ENCODE measurements at places on chromosomes 16 and 17. TPM values are rescaled to one million over a fixed set of nuclear protein-coding genes. Genes with fewer than 3 reads are reported as not detected.

MPO gene
- total RNA-seq, result not detected

GRCh38 chr16:23724096-23724784, 11.2 kb upstream of the ERN2 start:
- DNase-seq, result no peak

DNA sequence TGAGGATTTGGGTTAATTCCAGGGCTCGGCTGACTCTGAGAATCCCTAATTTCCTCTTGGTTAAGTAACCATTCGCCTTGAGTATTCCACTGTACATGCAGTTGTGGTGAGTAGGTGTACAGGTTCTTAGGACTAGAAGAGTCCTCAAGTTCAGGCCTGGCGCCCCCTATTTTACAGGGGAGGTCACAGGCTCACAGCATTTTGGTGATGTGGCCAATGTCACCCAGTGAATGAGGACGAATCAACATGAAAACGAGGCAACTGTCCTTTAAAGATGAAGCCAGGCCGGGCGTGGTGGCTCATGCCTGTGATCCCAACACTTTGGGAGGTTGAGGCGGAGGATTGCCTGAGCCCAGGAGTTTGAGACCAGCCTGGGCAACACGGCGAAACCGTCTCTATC, 55.4 kb downstream of the ABCC6 start:
- DNase-seq, result no peak

DNA sequence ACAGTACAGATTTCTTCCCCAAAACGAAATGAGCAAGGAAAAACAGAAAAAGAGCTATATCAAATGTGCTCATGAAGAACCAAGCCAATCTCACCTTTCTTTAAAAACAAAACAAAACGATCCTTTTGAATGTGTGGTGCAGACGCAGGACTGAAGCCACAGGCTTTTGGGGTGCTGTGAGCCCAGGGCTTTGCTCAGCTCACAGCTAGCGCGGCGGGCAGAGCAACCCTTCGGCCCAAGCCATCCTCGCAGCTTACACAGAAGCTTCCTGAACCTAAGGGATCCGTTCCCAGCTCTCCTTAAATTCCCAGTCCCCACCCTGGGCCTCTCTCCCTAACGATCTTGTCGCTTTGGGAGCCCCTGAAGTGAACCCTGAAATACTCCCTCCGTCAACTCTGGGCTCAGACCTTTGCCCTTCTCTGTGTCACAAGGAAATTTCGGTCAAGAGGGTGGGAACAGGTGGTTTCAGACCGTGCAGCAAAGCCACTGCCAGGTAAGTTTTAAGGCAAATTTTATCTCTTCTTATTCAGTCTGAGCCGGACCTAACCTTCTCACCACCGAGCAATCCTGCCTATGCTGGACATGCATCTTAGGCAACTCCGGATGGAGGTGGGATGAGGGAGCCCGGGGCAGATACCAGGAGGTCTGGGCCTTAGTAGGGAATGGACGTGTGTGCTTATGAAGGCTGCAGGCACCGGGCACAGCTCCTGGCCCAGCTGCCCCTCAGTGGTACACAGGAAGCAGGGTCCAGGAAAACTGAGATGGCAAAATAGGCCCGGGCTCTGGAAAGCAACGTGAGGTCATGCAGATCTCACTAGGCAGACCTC, 52.0 kb downstream of the COTL1 start:
- no peak for DNase-seq

DNA sequence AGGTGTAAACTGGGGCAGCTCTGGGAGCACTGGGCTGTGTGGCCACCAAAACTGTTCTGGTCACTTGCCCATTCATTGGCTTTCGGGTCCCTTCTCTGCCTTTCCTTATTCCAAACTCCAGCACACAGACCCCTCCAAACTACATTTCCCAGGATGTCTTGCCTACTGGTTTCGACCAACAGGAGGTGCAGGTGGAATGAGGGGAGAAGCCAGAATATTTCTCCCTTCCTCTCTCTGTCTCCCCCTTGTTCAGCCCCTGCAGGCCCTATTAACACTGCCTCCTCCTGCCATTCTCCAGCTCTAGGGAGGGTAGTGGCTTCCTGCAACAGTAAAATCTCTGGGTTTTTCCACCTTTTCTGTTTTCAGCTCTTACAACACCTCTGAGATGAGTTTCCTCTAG, 13.2 kb upstream of the NAGPA start:
- peak; percentile 63 for DNase-seq

GRCh38 chr16:19152042-19152441, 16.0 kb upstream of the SYT17 start:
- DNase-seq, result no peak

GRCh38 chr17:38789185-38789584, 10.2 kb downstream of the PIP4K2B start:
- DNase-seq, result peak; percentile 34

DNA sequence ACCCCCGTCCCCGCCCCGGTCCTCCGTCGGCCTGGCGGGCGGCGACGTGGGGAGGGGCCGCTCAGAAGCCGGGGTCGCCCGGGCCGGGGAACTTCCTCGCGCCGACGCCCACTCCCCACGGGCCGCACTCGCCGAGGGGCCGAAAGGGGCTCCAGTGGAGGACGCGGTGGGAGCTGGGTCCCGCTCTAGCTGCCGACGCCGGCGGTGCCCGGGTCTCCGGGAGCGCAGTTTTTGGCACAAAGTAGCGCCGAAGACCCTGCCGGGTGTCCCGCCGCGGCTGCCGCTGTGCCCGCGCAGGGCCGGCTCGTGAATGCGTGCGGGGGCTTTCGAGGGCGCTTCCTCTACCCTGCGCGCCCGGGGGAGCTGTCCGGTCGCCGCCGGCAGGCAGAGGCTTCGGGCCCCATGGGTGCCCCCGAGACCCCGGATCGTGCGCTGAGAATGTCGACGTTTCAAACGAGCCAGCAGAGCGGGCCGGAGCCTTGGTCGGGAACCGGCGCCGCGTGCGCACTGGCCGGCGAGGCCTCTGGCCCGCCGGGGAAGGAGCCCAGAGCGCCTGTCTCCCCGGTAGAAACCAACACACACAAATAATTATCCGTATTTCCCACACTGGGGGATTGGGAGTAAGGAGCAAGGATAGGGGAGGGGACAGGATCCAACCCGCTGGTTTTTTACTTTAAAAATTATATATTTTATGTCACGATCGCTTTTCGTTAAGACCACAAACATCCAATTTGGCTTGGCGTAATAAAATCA, 46.6 kb upstream of the SLC38A10 start:
- DNase-seq, result peak; percentile 86

Data from H7 (cell line).